ENCODE measurements at places on chromosomes 4 and X.

GRCh38 chr4:52959541-52959940, 97.4 kb downstream of the RASL11B start:
- DNase-seq = no peak

GRCh38 chrX:151962034-151962433, 12.4 kb downstream of the GABRE start:
- no peak for DNase-seq

DNA sequence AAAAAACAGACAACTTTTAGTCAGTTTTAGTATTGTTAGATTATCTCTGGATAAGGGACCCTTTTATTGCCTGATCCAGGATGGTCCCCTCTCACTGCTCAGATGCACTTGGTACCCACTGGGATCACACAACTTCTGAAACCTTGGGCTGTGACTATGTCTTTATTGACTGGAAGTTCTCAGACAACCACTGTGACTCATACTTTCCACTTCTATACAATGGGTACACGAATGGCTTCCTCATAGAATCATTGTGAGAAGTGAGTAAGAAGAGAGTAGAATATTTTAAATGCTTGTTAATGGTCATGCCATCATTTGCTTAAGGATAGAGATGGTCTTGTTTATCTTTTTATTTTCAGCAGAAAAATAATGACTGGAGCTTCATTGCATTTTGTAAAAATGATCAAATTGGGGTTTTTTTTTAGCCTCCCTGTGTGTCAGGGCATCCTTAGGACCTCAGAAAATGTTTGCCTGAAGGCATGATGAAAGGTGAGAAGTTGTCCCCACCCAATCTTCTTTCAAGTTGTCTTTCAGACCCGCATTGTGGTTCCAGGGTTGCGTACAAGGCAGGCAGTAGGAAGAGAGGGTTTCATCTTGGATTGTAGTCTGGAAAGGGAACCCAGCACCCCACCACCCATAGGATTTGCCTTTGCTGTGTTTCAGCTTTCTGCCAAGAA, 115.1 kb downstream of the CPEB2 start:
- no peak for DNase-seq

DNA sequence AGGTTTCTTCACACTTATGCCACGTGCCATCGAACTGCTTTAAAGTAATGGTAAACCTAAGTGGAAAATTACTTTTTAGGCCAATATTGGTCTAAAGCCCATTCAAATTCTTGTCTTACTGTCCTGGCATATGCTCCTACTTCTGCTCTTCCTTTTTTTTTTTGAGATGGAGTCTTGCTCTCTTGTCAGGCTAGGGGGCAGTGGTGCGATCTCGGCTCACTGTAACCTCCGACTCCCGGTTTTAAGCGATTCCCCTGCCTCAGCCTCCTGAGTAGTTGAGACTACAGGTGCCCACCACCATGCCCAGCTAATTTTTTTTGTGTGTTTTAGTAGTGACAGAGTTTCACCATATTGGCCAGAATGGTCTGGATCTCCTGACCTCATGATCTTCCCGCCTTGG, 129.0 kb upstream of the TECRL start:
- DNase-seq = no peak

DNA sequence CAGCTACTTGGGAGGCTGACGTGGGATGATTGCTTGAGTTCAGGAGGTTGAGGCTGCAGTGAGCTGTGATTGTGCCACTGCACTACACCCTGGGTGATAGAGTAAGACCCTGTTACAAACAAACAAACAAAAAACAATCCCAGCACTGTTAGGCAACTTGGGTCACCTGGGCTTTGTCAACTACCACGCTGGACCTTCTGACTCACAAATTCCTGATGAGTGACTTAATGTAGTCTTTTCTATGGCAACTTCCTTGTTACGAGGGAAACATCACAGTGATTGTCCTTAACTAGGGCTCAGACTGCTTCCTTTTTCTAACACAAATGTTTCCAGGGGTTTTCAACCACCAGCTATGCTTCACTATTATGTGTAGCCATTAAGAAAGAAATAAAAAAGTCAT, 128.8 kb upstream of the GPC4 start:
- DNase-seq = no peak

- DNase-seq = no peak
Observed at GRCh38 chrX:30748342-30748960, 95.2 kb downstream of the GK start.
